ENCODE measurements at places on chromosomes 5 and 9.
A peak's percentile ranks its signal among the peaks of the same experiment; 100 is the strongest.

DNA sequence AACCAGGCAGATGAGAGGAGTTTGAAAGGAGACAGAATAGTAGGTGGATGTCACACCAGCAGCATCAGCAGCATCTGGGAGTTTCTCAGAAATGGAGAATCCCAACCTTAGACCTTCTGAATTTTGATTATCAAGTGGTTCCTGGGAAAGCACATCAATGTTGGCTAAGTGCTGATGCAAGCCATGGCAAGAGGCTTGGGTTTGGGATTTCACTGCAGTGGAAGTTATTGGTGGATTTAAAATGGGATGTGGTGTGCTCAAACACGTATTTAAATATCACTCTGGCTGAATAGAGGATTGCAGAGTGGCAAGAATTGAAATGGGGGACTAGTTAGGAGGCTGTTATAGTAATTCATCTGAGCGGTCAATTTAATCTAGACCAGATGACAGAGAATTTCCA, 387.8 kb upstream of the WWC1 start:
- DNase-seq, result no peak

DNA sequence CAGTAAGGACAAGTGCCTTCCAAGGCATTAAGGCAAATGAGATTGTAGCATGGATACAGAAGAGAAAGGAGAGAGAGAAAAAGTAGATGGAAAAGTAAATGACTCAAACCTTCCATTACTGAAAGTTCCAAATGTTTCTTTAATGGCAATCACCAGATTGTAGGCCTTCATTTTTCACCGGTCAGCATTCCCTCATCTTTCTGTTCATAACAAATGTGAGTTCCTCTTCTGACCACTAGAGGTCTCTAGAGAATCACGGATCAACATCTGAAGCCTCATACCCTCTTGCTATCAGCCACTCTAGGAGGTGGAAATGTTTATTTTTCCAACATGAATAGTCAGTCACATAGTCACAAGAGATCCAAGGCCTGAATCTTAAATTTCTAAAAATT, 73.6 kb upstream of the RPS23 start:
- DNase-seq, result peak; percentile 32

- DNase-seq, result no peak
Measured at GRCh38 chr5:158967541-158967940, 132.2 kb downstream of the EBF1 start.

GRCh38 chr9:92592946-92593861, 57.4 kb upstream of the ECM2 start:
- DNase-seq, result no peak

GRCh38 chr5:103375350-103375749, 116.8 kb downstream of the MACIR start:
- no peak for DNase-seq

DNA sequence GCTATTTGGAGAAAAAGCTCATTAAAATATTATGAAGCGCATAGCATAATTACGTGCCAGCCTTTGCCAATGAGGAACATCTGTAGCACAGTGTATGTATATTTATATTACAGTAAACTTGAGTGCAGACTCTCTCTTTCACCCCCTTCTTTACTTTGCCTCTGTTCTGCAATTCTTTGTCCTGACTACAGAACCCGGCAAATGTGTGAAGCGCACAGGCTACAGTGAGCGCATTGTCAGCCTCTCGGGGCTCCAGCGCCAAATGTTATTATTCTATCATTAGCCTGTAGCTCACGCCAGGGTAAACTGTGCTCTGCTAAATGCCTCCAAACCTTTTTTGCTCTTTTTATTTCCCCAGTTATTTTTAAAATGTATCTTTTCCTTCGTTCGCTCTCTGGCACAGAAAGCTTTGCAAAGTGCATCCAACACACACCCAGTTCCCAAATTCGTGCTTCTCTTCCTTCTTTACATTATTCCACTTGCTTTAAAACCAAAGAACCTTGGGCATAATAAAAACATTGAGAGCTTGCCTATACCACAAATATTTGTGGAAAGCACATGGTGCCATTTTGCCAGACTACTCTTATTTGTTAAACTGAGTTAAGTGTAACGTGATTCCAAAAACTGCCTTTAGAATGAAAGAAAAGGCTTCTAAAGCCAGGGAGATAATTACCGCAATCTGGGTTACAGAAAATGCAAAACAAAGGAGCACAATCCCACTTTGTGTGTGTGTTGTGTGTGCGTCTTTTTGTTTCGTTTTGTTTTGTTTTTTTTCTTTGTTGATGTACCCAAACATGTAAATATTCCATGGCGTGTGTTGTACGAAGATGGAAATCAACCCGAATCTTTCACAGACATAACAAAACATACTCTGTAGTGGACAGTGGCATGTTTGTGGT, 164.1 kb upstream of the MPDZ start:
- DNase-seq, result peak; percentile 37

- DNase-seq, result no peak
Measured at GRCh38 chr9:128913048-128913900, 7.5 kb upstream of the PHYHD1 start.

DNA sequence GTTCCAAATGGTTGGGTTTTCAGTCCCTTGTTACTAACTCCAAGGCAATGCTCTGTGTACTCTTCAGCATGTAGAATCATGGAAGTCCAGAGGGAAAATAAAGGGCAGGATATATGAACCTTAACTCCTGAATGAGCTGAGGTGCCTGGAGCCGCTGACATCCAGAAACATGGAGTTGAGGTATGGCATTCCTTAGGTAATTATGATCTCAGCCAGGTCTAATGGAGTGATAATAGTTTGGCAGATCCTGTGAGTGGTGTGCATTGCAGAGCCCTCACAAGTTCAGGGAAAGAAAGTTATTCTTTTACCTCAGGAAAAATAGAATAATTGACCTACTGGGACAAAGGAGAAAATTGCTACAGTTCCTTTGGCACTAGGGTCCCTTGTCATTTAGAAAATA, 369.1 kb downstream of the ZNF608 start:
- DNase-seq, result no peak

GRCh38 chr5:123207852-123208251, 118.8 kb downstream of the PRDM6 start:
- no peak for DNase-seq

DNA sequence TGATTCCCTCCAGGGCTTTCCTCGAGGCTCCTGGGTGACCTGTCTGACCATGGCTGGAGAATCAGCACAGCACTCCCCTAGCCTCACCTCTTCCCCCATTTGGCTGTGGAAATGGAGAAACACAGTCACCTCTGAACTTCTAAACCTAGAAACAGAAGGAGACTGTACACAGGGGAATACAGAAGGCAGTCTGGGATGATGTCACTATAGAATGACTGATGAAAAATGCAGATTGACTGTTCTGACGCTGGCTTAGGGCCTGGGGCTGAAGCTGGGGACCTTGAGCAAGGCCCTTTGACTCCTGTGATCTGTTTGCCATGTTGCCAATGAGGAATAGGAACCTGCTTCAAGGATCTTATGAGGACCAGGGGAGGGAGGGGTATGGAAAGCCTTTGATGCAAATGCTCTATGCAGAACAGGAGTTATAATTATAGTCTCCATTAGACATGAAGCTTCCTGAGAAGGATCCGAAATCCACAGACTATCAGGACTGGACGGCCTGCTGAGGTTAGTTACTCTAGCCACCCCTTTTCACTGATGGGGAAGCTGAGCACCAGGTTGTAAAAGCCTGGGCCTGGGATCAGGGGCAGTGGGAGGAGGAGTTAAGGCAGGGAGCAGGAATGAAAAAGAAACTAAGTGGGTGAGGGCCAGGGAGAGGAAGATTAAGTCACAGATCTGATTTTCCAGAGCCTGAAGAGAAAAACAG, 24.4 kb upstream of the ANXA6 start:
- DNase-seq, result no peak

DNA sequence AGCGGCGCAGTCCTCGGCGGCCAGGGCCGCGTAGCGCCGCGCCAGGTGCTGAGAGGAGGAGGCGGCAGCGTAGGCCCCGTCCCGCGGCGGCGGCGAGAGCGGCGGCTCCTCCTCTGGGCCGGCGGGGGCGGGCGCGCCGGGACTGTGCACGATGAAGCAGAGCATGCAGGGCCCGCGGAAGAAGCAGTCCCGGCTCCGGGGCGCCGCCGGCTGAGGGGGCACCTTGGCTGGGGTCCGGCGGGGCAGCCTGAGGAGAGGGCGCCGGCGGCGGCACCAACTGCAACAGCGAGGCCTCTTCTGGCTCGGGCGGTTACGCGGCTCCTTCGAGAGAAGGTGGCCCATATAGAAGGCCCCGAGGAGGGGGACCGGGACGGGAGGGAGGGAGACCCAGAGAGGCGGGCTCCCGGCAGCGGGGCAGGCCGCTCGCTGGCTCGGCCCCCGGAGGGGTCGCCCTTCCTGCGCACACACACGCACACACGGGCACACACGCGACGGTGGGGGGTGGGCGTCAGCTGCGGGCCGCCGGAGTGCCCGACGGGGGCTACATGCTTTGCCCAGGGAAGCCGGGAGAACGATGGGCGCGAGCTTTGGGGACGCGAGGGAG, 446 bp downstream of the FBXL17 start:
- peak; percentile 41 for DNase-seq

DNA sequence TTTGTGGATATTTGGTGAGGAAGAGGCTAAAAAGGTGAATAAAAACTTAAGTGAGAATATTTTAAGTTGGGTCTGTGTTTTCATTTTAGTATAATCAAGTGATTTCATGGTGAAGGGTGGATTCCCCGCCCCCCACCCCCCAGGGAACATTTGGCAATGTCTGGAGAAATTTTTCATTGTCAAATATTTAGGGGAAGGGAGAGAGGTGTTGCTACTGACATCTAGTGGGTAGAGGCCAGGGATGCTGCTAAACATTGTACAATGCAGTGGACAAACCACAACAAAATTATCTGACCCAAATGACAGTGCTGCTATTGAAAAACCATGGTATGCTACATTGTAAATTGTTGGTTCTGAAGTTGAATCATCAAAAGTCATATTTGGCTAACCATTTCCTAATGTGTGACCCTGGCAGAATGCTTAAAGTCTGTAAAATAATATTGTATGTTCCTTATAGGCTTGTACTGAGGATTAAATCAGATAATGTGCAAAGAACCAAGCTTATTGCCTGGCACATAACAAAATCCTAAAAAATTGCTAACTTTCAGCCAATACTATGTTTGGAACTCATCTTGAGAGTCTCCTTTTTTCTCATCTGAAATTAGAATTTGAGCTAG, 5.6 kb downstream of the C5orf24 start:
- DNase-seq, result no peak

DNA sequence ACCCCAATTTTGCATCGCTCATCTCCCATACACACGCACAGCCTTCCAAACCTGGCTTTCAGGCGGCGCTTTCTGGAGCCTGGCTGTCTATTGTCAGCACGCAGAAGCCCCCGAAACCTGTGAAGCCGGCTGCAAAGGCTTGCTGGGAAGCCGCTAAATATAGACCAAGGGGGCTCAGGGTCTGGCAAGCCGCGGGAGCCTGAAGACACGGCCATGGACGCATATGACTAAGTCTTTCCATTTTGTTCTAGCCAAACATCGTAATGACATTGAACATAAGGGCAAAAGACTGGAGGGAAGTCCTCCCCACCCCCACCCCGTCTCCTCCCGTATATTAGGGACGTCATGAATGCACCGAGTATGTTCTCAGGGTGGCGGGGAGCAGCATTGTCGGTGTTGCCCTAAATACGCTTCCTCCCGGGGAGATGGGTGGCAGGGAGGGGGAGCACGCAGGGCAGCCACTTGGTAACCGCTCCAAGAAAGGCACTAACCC, 1.1 kb downstream of the CTNND2 start:
- no peak for DNase-seq

GRCh38 chr5:135276151-135276550, 122.9 kb downstream of the MACROH2A1 start:
- no peak for DNase-seq

DNA sequence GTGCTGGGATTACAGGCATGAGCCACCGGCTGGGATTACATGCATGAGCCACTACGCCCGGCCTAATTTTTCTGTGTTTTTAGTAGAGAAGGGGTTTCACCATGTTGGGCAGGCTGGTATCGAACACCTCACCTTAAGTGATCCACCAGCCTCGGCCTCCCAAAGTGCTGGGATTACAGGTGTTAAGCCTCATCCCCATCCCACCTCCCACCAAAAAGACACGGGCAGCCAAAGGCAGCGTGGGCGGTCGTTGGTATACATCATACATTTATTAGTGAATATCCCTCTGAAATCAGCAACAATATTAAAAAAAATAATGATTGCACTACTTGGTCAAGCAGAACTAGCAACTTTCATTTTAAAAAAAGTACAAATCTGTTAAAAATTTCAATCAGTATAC, 10.7 kb downstream of the RNF44 start:
- no peak for DNase-seq

DNA sequence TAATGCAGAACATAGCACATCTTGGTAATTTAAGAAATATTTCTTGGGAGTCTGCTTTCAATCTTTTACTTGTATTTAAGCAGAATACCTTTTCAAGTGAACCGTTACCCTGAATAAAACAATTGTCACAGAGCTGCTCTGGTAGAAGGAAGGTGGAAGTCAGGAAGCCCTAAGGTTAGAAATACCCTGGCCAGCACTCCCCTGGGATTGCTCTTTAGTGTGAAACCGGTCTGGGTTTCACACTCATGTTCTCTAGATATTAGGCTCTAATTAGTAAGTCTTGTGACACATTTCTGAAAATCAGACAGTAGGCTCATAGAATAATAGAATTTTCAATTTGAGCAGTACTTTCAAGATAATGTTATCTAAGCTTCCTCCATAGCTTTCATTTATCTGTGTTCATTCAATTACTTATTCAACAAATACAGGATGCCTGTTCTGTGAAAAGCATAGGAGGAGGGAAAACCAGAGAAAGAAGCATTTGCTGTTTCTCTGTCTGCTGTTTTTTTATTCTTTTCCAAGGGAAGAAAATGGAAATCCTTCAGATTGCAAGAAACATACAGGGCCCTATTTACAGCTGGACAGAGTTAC, 825.5 kb downstream of the TLR4 start:
- DNase-seq, result no peak

- DNase-seq, result no peak
Measured at GRCh38 chr9:112550531-112550930, 63.9 kb downstream of the KIAA1958 start.

- DNase-seq, result no peak
Measured at GRCh38 chr5:40223884-40224402, 455.8 kb upstream of the PTGER4 start.

DNA sequence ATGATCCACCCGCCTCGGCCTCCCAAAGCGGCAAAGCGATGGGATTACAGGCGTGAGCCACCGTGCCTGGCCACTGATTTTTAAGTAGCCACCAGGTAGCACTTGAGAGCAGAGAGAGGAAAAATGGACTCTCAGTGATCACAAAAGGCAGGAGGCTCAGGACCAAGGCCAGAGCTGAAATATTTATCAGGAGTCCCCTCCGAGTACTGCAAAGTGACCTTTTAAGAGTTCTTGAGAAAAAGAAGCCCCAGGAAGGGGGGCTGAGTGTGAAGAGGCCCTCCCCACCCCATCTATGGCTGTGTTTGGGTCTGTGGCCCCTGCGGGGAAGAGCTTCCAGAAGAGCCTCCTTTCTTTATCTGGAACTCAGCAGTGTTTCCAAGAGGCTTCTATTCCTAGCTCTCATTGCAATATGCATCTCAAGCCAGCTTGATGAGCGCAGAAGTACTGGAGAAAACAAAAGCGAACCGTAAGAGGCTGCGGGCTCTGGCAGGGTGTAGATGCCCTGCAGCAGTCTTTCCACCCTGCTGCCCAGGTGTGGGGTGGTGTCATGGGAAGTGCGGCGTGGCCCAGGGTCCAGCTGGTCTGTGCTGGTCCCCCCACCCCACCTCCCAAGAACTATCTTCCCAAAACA, 75.5 kb upstream of the CDK20 start:
- DNase-seq, result no peak

Data from NCI-H1436 (cell line).